NCI-H1436 (cell line): ENCODE measurements at places on chromosomes 2 and 18.

DNA sequence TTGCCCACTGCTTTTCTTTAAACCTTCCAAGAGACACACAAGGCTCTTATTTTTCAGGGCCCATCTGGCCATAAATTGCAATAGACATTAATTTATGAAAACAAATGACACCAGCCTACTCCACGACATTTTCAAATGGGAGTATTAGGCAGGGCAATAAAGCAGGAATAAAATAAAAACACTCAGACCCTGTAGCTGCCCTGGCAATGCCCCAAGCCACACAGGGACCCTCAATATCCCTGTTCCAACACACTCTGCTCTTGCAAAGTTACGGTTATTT, 550.8 kb upstream of the TNP1 start:
- no peak for DNase-seq

GRCh38 chr2:174544156-174544555, 53.4 kb downstream of the WIPF1 start:
- no peak for DNase-seq

DNA sequence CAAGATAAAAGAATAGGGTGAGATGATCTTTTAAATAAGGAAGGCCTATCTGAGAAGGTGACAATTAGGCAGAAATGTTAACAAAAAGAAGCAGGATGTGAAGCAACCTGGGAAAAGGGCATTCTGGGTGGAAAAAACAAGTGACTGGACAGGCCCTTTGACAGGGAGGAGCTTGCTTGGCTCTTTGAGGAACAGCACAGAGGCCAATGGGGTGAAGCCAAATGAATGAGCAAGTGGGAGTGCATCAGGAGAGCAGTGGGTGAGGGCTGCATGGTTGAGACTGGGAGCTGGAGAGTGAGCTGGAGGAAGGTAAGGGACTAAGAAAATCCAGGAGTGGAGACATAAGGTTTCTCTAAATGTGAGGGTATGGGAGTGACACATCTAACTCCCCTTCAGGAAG, 126.9 kb downstream of the TDRD15 start:
- DNase-seq: no peak

DNA sequence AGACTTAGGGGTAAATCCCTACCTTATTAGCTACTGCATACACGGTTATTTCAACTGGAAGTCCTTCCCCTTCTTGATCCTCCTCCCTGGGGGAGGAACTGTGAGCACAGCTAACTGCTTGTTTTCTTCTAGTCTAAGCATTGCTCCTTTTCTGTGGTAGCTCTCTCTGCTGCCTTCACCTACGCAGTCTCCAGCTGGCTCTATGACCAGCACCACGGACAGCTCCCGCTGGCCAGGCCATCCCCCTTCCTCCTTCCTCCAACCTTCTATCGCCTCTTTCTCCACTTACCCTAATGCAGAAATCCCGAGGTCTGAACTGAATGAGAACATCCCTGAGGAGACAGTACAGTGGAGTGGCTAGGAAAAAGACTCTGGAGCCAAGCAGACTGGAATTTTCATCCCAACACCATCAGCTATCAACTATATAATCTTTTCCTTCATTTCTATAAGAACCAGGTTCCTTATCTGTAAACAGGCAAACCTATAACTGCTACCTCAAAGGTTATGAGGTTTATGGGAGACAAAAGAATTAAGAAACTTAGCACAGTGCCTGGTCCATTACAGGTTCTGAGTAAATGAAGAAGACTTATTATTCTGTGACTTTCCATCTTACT, 4.7 kb upstream of the CFAP65 start:
- no peak for DNase-seq

DNA sequence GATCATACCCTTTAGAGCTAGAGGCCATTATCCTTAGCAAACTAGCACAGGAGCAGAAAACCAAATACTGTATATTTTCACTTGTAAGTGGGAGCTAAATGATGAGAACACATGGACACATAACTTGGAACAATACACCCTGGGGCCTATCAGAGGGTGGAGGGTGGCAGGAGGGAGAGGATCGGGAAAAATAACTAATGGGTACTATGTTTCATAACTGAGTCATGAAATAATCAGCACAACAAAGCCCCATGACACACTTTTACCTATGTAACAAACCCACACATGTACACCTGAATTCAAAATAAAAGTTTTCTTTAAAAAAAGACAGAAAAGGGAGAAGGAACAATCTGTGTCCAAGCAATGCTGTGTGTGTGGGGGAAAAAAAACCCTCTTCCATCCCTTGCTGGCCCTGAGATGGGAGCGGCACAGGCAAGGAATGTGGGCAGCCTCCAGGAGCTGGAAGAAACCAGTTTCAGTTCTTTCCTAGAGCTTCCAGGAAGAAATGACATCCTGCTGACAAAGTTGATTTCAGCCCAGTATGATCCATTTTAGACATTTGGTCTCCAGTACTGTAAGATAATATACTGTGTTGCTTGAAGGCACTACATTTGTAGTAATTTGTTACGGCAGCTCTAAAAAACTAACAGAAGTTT, 458.7 kb upstream of the CNTNAP5 start:
- no peak for DNase-seq

- DNase-seq: no peak
These were observed 66.7 kb upstream of the TEX51 start for GRCh38 chr2:126832014-126832413.

DNA sequence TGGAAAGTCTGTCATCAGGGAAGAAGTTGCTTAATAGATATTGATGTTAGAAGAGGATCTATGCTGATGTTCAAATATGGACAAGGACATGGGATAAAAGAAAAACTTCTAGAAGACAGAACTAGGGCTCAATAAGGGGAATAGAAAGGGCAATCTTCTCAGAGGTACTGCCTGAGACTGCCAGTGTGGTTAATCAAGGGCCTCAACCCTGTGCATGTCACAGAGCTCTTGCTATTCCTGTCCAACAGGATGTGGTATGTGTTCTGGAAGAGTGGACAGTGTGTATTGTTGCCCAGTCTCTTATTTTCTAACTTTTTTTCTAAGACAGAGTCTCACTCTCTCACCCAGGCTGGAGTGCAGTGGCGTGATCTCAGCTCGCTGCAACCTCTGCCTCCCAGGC, 27.8 kb upstream of the RNF125 start:
- DNase-seq: no peak

DNA sequence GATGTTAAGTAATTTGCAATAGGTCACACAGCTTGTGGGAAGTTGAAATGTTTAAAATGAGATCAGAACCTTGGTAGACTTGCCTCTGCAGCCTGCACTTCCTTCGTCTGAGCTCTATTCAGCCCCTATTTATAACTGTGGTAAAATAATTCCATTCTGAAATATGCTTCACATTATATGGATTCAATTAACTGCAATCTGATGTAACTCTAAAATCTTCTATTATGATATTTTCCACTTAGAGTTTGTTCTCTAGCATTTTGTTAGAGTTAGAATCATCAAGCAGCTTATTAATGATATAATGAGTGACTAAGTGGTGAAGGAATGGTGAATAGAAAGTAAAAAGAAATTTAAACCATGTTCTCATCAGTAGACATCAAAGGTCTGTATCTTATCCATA, 139.6 kb upstream of the ARHGAP28 start:
- DNase-seq: no peak

GRCh38 chr18:62720766-62721613, 5.6 kb downstream of the PHLPP1 start:
- DNase-seq: no peak

GRCh38 chr18:56393870-56394269, 244.5 kb downstream of the TXNL1 start:
- no peak for DNase-seq

DNA sequence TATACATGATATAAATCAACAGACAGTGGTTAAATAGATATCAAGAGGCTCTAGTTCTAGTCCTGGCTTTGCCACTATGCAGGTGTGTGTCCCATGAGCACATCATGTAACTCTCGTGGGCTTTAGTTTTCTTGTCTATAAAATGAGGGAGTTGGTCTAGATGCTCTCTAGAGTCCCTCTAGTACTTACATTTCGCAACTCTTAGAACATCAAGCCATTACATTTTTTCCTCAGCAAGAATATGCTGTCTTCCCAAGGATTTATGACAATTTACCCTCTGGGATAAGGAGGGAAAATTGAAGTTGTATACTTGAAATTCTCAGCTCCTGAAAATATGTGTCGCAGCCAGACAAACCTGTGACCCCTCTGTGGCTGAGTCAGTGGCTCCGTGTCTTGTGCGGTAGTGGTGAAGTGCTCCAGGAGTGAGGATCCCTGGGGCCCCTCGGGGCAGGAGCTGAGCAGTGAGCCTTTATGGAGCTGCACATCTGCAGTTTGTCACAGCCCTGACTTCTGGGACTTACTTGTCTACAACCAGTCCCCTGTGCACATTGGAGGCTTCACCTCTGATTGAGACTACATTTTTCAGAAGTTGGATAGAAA, 6.8 kb downstream of the PKP4 start:
- DNase-seq: no peak

DNA sequence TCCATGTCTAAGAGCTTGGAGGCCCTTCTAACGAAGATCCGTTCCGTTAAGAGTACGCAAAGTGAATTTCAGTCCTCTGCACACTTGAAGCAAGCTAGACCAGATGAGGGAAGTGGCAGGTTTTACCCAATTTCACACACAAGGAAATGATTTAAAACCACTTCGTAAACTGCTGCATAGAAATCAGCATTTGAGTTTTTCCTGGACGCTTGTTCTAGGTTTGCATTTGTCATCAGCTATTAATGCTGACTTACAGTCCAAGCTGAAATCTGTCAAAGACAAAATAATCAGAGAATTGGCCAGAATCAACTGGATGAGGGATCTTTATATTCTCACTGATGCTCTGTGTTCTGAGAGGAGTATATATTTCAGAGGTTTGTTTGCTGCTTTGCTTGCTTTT, 117.6 kb upstream of the RASGRP3 start:
- no peak for DNase-seq

- DNase-seq: no peak
These were observed 54.8 kb downstream of the RTP5 start for GRCh38 chr2:241924069-241924908.

DNA sequence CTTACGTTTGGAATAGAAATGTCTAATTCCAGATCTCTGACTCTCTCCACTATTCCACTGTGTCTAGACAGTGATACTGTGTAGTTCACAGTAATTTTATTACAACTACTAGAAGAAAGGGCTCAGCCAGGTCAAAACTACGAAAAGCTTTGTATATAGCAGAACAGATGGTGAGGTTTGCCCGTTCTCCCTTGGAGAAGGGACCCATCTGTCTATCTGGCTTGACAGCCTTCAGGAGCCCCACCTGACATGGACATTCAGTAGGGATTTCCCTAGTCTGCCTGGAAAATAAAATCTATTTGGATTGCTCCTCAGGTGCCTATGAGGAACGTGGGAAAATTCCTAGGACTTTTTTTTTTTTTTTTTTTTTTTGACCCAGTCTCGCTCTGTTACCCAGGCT, 435.4 kb downstream of the NRXN1 start:
- no peak for DNase-seq

- DNase-seq: no peak
These were observed 21.4 kb upstream of the SPIRE1 start for GRCh38 chr18:12679183-12679786.

DNA sequence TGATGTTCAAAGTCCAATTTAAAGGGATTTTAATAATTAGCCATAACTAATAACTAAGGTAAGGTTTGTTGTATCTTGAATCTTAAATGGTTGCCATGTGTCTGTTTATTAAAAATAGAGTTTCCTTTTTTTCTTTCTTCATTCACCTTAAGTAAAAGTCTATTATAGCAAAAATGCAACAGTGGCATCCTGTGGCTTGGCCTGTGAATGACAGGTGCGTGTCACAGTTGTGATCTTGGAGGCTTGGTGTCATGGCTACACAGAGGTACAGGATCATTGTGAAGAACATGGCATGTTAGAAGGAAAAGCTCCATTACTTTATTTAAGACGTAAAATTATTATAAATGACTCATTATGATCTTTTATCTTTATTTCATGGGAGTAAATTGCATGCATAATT, 246.1 kb downstream of the BCL2 start:
- DNase-seq: no peak

DNA sequence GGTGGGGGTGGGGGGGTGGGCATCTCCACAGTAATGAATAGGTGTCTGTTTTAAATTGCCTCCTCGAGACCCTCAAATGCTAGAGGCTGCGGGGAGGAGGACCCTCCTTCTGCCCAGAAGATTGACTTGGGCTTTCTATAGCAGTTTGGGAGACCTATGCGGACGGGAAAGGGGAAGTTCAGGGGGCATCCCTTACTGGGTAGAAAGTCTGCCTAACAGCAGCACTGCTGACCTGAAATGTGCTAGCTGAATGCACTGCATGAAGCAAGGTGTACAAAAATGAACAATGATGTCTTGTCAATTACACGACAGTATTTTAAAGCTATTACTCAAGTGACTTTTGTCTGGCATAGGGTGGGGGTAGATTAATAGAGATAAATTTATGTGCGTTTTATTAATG, 2.5 kb downstream of the DCC start:
- no peak for DNase-seq

GRCh38 chr2:42281416-42282081, 79.5 kb downstream of the COX7A2L start:
- no peak for DNase-seq

DNA sequence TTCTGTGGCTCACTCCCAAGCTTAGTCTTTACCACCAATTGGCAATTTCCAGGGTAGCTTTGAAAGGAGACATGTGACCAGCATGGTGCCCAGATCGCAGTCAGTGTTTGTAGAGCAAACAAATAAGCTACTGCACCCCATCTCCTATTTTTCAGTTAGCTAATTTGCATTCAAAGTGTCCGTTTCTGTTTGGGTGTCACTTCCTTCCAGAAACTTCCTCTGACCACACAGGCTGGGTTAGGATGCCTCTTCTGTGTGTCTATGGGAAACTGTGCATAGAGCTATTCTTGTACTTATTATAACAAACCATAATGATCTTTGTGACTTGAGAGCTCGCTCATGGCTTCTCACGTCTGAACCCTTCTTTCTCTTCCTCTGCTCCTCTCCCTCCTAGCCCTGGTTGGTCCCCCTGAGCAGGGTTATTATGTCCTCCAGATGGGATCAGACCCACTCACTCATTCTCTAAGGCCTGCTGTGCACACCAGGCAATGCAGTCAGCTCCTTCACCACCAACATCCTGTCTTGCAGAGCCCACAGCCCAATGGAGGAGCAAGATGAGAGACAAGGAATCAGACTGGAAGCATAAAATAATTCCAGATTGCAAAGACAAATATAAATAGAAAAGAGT, 101.2 kb upstream of the ALK start:
- no peak for DNase-seq

DNA sequence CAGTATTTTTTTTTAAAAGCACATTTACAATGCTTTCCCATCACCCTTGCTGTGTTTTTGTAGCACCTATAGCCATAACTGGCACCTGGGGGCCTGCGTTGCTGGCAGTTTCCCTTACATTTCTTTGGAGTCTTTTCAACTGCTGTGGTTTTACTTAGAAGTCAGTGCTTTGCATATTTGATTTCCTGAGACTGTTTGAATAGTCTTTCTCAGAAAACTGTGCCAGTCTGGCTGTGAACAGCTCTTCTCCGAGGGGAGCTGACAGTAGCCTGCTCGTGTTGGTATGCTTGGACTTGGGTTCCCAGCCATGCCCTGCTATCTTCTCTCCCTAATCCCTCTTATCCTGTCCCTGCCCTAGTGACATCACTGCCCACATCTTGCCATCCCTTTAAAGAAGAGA, 81.5 kb downstream of the DPP4 start:
- no peak for DNase-seq

- DNase-seq: no peak
These were observed 17.0 kb downstream of the WDPCP start for GRCh38 chr2:63571291-63571690.

GRCh38 chr2:124875627-124876244, 850.6 kb downstream of the CNTNAP5 start:
- DNase-seq: no peak
